NCI-H510A treated with DMSO at 0.1 percent for 48 hours (cell line): ENCODE measurements at places on chromosomes 12 and 14.

DNA sequence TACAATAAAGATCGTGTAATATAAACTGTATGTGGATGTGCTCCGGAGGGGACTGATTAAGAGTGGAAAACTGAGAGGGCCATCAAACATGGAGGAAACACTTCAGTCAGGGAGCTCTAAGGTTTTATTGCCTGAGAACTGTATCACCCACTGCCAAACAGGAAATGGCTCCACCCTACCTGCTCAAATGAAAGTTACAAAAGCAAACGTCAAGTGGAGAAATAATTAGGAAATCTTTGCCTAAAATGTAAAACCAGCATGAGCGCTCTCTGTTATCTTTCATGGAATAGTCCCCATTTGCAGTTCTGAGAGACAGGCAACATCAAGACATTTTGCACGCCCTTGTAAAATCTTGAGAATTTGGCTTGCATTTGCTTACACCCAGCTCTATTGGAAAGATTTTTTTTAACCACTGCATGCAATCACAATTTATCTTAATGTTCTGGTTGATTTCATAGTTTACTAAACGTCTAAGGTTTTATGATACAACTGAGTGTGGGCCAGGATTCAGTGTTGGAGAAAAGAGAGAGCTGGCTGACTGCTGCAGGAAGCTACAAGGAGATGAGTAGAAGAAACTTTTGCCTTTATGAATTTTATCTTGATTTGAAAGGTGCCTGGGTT is 344.0 kb upstream of the PRICKLE1 start:
- no peak for DNase-seq

DNA sequence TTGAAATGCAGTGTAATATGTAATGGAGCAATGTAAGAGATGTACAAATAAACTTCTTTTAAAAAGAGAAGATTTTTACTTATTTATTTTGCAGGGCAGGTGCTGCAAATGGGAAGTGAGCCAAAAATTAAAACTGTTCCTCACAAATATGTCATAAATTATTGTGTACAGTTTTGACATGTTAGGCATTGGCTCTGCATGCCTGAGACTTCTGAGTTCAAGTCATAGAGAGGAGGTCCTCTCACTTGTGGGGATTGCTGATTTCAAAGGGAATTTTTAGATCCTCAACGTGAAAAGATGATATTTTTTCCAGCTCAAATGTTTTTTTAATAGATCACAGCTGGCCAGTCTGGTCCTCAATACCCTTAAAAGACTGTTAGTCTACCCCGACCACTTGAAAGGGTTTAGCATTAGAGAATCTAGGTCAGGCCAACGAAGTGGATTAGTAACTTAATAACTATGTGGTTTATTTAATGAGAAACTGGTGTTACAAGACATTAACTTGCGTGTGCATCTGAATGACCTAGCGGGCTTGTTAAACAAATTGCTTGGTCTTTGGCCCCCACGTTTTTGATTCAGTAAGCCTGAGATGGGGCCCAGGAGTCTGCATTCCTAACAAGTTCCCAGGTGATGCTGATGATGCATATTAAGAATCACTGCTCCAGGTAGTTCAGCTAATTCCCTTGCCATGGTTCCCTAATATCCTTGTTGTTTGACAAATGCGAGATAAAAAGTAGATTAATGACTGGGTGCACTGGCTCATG is 30.9 kb upstream of the WDR89 start:
- peak; percentile 11 for DNase-seq

- no peak for DNase-seq
These were observed 99.6 kb downstream of the APAF1 start for GRCh38 chr12:98744680-98745079.

- peak; percentile 19 for DNase-seq
These were observed 86.6 kb upstream of the FRMD6 start for GRCh38 chr14:51564986-51565604.

DNA sequence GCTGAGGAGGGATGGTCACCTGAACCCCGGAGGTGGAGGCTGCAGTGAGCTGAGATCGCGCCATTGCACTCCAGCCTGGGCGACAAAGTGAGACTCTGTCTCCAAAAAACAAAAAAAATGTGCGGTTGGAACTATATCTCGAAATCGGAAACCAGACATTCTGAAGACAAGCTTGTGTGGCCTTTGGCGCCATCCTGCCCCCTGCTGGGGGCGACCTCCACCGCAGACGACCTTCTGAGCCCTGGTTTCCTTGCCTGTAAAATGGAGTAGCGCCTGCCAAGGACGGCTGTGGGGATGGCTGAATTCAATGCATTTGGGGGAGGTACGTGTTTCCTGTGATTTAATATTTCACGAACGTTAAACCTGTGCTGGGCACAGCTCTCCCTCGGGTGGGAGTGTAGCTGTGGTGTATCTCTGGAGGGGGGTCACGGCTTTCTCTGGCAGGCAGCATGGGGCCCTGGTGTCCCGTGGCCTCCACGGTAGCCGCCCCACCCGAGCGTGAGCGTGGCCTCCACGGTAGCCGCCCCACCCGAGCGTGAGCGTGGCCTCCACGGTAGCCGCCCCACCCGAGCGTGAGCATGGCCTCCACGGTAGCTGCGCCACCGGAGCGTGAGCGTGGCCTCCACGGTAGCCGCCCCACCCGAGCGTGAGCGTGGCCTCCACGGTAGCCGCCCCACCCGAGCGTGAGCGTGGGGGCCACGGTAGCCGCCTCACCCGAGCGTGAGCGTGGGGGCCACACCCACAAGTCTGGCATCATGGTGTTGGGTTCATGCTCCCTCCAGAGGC is 55.3 kb downstream of the LRCOL1 start:
- DNase-seq, result no peak

DNA sequence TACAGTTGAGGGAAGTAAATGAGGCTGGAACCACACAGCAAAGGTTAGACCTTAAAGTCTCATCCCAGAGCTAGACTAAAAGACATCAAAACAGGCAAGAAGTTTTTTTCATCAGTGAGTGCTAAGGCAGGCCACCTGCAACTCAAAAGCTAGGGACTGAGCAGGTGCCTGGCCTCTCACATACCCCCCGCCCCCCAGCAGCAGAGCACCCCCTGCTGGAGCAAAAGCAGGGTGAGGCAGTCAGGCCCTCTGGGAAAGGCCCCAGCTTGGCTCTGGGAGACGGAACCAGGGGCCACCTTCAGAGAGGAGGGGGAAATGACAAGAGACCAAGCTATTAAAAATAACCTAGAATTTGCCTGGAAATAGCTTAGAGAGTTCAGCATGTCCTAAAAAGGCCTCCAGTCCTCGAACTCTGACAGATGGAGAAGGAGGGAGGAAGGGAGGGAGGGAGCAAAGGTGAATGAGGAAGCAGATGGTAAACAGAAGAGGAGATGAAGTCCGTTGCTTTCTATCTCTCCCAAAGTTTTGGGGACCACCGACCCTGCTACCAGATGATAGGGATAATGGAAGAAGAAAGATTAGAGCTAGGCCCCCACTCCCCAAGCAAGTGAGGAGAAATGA is 1.8 kb downstream of the ITGA7 start:
- DNase-seq, result no peak

- DNase-seq, result no peak
These were observed 4.7 kb downstream of the NT5DC3 start for GRCh38 chr12:103836345-103836744.

DNA sequence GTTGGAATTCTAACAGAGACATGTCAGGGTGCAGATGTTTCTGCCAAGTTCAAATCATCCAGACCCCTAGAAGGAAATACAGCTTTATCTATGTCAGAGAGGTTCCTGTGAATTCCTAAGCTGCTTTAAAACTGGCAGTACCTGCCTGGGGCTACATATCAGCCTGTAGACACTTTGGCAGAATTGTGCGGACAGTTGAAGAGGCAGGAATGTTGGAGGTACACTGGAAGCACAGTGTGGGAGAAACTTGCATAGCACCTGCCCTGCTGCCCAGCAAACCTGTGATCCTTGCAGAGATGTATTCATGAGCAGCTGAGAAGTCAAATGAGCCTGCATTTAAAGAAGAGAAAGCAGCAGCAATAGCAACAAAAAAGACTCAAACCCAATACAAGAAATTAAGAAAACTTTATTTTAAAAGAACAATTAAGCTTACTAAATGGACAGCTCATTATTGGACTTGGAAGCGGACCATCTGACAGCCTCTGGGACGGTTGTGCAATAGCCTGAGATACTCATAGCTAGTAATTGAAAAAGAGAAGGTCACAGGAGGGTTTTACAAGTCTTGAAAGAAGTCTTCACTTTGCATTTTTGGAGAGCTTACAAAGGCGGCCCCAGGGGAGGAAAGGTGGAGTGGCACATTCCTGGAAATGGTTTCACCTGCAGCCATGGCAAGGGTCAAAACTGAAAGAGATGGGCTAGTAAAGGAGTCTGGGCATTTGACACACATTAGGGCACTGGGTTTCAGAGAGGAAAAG is 280.9 kb upstream of the FLRT2 start:
- no peak for DNase-seq

DNA sequence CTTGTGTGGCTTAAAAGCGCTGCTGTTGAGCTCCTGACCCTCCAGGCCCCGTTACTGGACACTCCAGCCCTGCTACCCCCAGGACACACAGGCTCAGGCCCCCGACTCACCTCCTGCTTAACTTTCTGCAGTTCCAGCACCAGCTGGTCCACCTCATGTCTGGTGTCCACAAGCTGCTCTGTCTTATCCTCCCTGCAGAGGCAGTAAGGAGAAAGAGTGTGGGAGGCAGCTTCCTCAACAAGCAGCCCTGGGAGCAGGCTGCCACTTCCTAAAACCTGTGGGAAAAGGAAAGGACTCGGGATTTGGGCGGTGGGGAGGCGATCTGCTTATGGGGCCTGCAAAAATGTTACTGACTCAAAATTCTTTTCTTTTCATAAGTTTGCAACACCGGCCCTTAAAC is 79.2 kb downstream of the CCDC88C start:
- no peak for DNase-seq

GRCh38 chr12:29769162-29769858 is 14.4 kb downstream of the TMTC1 start:
- no peak for DNase-seq

DNA sequence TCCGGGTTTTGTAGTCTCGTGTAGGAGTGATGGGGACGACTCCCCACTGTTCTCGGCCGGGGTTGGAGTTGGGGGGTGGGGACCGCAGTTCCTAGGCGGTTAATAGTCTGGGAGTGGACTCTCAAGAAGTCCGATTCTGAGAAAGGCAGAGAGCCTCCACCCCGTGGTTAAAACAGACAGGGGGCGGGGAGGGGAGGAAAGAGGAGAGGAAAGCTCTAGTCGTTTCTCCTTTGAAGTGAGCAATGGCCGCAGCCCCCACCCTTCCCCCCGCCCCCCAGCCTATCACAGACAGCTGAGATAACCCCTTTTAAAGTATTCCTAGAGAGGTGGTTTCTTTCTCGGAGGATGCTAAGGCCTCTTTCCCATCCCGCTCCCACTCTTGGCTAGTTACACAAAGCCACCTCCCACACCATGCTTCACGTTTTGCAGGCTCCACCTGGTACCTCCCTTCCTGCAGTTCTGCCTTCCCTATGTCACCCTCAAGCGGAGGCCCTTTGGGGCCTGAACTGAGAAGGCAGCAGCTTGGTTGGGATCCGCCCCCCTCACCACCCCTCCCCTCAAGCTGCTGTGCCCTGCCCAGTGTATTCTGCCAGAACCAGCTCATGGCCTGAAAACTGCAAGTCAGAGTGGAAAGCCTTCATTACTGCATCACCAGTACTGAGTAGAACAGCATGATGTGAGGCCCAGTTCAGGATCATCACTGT is 853 bp downstream of the USP5 start:
- peak; percentile 14 for DNase-seq
